Stimulated activated CD4-positive, alpha-beta T cell treated with anti-CD3 and anti-CD28 coated beads, Interleukin-15, amount 100 ng/mL, for 24 hours (primary cell): ENCODE measurements at places on chromosomes 7 and 10.
A peak's percentile ranks its signal among the peaks of the same experiment; 100 is the strongest.

DNA sequence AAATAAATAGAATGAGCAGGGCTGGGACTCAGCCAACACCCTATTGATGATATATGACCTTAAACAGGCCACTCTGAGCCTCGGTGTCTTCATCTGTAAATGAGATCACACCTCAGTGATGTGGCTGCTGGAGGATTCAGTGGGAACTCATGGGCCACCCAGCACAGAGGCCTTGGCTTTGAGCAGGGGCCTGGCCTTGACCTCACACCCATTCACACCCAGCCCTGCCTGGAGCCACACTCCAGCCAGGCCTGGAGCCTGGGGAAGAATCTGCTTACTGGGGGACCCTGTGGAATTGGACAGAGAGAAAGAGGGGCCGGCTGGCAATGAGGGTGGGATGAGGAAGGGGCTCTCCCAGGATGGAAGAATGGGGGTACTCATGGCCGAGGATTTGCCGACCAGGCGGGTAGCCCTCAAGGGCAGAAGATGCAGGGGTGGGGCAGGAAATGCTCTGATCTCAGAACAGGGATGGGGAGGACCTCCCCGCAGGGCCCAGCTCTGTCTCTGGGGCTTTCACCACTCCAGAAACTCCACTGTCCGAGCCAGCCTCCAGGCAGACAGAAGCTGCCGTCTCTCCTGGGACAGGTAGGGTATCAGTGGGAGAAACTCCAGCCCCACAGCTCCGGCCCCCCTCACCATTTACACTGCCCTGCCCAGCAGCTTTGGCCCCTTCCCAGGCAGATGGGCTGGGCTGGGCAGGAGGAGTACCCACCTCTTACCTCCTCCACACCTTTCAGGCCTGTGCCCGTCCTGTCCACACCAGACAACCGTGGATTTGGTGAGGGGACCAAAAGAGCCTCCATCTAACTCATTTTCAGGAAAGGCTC, 81.9 kb downstream of the RGS10 start:
- DNase-seq, result no peak

DNA sequence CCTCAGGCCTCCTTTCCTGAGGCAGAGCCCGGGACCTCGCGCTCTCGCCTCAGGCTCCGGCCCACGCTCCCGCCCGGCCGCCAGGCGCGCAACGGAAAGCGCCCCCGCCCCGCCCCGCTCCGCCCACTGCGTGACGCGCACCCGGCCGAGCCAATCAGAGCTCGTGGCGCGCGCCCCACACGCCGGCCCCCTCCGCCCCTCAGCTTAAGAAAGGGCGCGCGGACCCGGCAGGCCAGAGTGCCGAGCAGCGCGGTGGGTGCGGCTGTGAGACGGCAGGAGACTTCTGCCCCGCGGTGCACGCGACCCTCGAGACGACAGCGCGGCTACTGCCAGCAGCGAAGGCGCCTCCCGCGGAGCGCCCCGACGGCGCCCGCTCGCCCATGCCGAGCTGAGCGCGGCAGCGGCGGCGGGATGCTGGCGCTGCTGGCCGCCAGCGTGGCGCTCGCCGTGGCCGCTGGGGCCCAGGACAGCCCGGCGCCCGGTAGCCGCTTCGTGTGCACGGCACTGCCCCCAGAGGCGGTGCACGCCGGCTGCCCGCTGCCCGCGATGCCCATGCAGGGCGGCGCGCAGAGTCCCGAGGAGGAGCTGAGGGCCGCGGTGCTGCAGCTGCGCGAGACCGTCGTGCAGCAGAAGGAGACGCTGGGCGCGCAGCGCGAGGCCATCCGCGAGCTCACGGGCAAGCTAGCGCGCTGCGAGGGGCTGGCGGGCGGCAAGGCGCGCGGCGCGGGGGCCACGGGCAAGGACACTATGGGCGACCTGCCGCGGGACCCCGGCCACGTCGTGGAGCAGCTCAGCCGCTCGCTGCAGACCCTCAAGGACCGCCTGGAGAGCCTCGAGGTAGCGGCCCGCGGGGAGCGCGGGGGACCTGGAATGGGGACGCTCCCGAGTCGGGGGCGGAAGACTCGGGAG, at the start of gene NPTX2:
TSS of gene NPTX2 (plus strand) at position 235 of the 909 bp plus-strand sequence. CDS start at position 412, 177 bp downstream.
- DNase-seq, result peak; percentile 56

- no peak for DNase-seq
Measured at GRCh38 chr7:76037310-76037709, 10.5 kb downstream of the STYXL1 start.

DNA sequence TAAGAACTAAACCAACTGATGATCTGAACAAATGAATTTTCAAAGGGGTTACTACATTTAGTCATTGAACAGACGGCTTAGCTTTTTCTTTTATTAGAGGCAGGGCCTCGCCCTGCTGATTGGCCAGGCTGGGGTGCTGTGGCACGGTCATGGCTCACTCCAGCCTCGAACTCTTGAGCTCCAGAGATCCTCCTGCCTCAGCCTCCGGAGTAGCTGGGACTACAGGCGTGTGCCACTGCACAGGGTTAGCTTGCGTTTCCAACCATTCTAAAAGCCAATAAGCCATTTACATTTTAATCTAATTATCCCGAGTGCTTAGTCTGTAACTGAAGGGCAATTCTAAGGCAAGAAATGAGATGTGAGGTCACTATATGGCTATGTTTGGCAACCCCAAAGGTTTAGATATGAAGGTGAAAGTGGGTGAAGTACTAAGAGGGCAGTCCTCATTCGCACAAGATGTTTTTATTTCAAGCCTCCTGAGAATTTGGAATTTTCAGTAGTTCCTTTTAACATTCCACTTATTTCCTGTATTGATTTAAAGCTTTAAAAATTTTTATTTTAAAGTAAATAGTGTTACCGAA, 1.6 kb upstream of the CDK13 start:
- DNase-seq, result peak; percentile 24

DNA sequence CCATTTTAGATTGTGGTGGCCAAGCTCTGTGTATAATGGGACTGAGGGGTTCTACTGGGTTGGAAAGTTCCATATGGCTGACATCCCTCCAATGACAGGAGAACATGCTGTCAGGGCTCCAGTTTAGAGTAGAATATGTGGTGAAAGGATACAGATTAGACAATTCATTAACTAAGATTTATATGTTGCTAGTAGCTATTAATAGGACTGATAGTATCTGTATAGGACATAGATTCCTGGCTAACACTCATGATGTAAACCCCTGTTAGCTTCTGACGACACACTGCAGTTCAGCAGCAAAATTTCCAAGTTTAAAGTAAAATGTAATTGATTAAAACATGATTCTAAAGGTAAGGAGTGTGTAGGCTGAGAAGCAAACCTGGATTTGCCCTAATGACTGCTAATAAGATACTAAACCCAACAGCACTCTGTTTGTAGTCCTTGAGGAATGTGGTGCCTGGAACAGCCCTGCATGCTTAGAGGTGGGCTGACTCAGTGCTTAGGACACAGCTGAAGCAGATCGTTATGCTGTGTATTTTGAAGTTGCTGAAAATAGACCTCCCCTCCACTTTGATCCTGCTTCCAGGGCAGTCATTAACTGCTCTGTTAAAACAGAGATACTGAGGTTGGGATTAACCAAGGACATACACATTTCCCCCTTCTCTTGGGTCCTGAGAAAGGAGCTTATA, 1129.6 kb downstream of the SORCS3 start:
- no peak for DNase-seq

DNA sequence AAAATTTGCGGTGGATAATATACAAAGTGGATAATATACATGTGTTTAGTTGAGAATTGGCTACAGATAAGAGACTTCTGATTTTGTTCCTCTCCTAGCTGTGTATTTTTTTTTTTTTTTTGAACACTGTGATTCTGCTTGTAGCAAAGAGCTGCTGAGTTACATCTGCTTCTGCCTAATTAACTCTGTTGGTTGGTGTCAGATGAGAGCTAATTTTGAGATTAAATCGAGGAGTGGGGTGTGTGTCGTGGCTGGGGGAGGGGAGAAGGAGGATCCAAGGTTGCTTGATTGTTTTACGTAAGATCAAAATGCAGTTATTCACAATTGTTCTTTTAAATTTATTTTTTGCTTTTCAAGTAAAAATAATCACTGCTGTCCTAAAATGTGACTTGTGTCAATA, 11.3 kb downstream of the KAT6B start:
- DNase-seq, result no peak

DNA sequence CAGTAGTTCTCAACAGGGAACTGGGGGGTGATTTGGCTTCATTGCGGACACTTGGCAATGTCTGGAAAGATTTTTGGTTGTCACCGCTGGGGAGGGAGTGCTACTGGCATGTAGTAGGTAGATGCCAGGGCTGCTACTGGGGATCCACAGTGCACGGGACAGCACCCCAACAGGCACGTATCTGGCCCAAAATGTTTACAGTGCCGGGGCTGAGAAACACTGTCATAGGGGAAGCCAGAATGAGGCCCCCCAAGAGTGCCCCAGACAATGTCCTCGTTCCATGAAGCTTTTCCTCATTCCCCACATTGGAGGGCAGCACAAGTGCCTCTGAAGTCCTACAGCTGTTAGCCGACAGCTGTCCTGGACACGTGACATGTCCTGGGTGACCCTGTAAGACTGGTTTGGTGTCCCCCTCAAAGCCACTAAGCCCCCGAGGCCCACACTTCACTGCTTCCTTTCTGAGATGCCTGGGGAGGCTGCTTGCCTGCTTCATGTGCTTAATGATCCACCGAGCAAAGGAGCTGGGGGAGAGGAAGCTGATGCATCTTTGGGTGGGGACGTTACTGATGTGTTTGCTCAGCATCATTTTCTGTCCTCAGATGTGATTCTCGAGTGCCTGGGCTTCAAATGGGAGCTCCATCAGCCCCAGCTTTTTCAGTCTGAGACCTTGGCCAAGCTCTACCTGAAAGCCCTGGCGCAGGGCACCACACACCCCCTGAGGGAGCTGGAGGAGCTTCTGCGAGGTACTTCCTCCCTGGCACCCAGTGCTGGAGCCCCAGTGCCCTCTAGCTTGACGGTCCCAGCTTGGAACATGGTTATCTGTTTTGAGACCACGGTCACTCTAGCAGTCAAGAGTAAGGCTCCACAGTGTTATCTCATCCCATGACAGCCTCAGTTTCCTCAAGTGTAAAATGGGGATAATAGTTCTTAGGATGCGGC, 14.7 kb downstream of the BTBD16 start:
- no peak for DNase-seq

GRCh38 chr7:26560526-26561256, 269.0 kb downstream of the SNX10 start:
- DNase-seq, result no peak

GRCh38 chr7:130872756-130873448, 138.9 kb upstream of the KLF14 start:
- no peak for DNase-seq

- no peak for DNase-seq
Measured at GRCh38 chr7:98548971-98549370, 68.1 kb upstream of the NPTX2 start.

DNA sequence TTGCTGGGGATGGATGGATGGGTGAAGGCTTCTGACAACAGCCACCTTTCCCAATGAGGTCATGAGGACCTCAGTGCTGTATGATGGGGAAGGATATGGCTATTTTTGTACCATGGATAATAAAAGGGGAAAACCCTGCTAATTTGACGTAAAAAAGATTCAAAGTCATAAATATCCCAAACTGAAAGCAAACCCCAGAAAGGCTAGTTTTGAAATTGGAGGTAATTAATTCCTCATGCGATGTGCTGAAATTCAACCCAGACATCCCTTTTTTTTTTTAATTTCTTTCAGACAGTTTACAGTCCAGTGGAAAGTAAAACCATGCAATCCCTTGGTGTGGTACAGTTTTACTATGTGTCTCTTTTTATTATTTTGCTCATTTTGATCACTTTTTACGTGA, 254.5 kb upstream of the BMPER start:
- DNase-seq, result no peak

DNA sequence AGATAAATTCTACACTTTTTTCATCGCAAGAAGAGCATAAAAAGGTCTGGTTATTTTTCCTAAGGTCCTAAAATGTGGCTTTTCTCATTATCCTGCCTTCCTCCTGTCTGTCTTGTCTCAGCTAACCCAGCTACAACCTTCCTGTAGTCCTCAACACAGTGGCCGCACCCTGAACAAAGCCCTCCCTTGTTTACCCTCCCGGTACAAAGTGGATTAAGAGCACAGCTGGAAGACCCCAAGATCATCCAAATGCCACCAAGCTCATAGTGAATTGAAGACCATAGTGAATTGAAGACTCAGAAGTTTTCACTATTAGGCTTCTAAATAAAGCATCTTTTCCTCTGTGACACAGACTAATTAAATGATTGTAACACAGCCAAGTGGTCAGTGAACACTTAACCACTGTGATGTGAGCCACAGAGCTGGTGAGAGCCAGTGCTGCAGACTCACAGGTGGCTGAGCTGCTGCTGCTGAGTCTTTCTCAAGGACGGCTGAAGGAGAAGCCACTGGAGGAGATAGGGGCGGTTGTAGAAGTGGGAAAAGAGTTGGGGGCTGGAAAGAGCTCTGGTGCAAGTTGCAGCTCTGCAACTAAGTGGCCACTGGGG, 123.6 kb downstream of the ATXN7L1 start:
- no peak for DNase-seq

- no peak for DNase-seq
Measured at GRCh38 chr10:118843647-118844265, 89.0 kb upstream of the CACUL1 start.
